ENCODE measurements at places on chromosomes 12 and 14.

GRCh38 chr12:81079280-81080076, 1.6 kb downstream of the ACSS3 start:
- no peak for DNase-seq

GRCh38 chr12:78571953-78572352, 292.6 kb upstream of the SYT1 start:
- no peak for DNase-seq

- no peak for DNase-seq
Measured at GRCh38 chr12:59166457-59166856, 246.2 kb upstream of the LRIG3 start.

- no peak for DNase-seq
Measured at GRCh38 chr12:124566161-124566996, 1.0 kb downstream of the NCOR2 start.

DNA sequence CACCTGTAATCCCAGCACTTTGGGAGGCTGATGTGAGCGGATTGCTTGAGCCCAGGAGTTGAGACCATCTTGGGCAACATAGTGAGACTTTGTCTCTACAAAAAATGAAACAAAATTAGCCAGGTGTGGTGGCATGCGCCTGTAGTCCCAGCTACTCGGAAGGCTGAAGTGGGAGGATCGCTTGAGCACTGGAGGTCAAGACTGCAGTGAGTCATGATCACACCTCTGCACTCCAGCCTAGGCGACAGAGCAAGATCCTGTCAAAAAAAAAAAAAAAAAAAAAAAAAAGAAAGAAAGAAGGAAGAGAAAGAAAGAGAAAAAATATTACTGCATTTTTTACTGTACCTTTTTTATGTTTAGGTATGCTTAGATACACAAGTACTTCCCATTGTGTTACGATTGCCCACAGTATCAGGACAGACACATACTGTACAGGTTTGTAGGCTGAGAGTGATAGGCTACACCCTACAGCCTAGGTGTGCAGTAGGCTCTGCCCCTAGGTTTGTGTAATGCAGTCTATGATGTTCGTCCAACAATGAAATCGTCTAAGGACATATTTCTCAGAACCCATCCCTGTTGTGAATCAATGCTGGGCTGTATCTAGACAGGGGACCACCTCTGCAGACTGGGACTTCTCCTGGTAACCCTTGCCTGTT, 160.4 kb upstream of the PWP1 start:
- DNase-seq = no peak

All from AG04449 (cell line).